ENCODE measurements at places on chromosomes 3 and 15. TPM values are rescaled to one million over a fixed set of nuclear protein-coding genes. Genes with fewer than 3 reads are reported as not detected.

- DNase-seq: no peak
Measured at GRCh38 chr3:93988283-93988682, 8.3 kb downstream of the ARL13B start.

The KBTBD13 gene
- not detected for total RNA-seq

GRCh38 chr3:9583792-9584191, 30.2 kb upstream of the LHFPL4 start:
- DNase-seq: no peak

The ADCY5 gene
- 4.5 TPM for total RNA-seq

The CCDC13 gene
- total RNA-seq: 2.3 TPM

The PLXNA1 gene
- total RNA-seq: 15.4 TPM

The CLDN16 gene
- 0.09 TPM for total RNA-seq

- no peak for DNase-seq
Measured at GRCh38 chr3:13192471-13193213, 119.4 kb upstream of the IQSEC1 start.

DNA sequence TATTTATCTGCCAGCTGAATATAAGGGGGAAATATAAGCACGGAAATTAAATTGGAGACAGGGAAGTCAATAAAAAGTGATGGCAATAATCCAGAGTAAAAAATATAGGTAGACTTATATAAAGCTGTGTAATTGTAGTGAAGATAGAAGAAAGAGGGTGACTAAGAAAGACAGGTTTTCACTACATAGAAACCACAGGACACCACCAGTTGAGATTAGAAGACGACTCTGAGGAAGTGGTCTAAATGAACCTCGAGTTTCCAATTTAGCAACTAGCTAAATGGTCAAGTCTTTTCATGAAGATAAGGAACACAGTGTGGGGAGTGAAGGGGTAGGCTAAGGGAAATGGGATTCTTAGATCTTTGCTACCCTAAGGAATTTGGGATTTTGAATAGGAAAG, 188.8 kb upstream of the ARL6 start:
- no peak for DNase-seq

DNA sequence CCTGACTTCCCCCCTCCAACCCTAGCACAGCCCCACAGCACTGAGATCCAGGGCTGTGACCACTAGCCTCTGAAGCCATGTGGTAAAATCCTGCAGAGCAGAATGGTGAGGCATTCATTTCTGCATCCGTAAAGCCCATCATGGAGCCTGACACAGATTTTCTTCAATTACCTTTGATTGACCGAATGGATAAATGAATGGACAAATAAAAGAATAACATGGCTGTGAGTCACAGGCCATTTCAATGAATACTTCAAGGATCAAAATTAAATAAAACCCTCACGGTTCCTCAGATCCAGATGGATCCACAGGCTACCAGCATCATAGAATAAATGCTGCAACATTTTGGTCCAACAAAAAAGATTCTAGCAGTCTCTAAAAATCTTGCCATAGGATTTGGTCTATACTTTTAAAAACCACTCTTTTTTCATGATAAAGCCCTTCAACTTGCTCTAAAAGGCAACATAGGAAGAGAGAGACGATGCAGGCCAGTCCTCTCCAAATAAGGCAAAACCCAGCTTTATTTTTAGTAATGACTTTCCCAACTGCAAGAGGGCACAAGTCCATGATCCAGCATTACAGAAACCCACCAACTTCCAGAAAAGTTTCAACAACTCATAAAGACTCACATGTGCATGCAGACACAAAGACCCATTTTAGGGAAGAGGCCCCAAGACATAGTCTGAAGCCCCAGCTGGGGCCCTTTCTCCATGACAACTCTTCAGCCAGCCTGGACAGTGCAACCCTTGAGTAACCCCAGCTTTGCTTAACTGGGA, 52.4 kb upstream of the MRPS22 start:
- DNase-seq: no peak

The CRYGS gene
- 2.9 TPM for total RNA-seq

The ATP13A5 gene
- not detected for total RNA-seq

The KLHL40 gene
- total RNA-seq: not detected

DNA sequence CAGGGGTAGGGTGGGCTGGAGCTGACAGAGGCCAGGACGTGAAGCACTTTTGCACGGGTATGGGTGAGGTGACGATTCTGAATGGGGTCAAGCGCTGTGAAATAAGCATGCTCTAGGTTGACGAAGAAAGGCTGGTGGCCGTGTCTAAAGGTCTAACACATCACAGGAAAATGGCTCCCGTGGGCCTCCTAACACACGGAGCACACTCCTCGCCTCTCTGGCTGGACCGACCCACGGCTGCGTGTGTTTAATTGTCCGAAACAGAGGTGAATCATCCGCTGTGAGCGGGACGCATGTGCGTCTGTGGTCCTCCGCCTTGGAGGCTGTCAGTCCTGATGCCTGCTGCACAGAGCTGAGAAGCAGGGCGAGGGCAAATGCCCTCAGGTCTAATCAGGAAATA, 130.6 kb downstream of the NSMCE3 start:
- DNase-seq: no peak

The CYP1A2 gene
- not detected for total RNA-seq

- DNase-seq: no peak
Measured at GRCh38 chr15:78064544-78064943, 13.0 kb downstream of the TBC1D2B start.

DNA sequence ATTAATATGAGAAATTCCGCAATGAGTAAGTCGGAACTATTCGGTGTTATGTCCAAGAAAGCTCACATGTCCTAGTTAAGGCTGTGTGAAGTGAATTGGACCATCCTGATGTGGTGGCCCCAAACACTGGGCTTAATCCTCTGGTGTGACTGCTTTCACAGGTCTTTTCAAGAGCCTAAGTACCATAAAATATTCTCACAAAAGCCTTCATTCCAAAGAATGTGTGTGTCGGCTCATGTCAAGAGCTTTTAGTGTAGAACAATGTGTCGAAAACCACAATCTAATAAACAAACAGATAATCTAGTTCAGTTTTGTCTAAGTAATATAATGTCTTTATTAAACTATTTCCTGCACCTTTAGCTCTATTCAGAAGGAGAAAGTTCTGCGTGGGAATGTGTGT, 311.4 kb downstream of the LPP start:
- DNase-seq: no peak

- peak; percentile 29 for DNase-seq
Measured at GRCh38 chr3:150022381-150023238, 51.9 kb upstream of the PFN2 start.

DNA sequence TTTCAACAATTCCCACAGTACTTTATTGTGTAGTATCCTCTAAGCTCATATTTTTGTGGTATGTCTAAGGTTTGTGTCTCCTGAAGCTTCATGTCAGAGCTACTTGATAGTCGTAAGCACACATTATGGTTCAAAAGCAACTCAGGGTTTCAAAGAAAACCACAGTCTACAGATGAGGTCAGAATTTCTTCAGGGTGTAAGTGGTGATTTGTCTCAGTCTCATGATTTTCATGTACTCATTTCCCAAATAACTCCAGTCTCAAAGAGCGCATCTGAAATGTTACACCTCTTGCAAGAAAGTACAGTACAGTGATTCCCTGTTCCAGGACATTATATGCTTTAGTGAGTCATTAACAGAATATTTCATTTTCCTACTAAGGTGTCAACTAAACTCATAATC, 47.5 kb upstream of the SSR3 start:
- no peak for DNase-seq

DNA sequence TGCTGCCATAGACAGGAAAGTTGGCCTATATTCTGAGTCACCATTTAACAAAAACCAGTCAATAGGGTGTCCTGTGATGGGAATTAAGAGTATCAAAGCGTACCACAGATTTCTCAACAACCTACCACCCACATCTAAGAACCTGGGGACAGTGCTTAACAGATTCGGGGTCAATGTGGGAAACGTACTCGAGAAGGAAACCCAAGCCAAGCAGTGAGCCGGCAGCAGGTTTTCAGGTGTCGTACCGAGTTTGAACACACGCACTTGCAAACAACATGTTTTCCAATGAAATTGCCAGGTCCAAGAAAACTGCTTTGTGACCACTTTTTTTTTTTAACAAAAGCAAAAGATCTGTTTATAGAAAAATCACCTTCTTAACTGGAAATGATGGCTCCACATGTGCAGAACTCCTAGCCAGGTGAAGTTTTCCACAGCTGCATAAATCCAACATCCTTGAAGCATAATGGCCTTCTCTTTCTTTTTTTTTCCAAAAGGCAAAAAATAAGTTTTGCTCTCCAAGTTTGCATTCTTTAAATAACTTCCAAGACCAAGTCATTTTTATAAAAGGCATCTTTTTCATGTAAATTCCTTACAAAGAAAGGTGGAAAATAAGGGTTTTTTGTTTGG, 45.7 kb downstream of the ADAMTS17 start:
- no peak for DNase-seq

DNA sequence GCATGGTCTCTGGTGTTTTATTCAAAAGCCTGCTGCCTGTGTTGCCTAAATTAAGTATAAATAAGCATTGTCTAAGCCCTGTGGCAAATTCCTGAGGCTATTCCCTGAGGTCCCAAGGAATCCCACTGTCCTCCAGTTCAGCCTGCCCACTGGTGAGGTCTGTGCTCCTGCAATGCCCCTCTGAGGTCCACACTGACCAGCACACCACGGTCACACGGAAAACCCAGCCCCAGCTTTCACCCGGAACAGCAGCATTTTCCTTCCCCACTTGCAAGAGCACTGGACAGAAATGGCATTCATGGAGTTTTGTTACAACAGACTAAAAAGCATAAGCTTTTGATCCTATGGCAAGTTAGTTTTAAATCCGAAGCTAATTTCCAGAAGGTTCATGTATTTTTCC, 234.0 kb downstream of the KLF13 start:
- DNase-seq: no peak

The HRG gene
- not detected for total RNA-seq

- no peak for DNase-seq
Measured at GRCh38 chr3:84223512-84223911, 735.3 kb upstream of the CADM2 start.
